Adrenal gland (tissue), 19 donors: ENCODE measurements at places on chromosomes 4 and X. TPM values are rescaled to one million over a fixed set of nuclear protein-coding genes. Genes with fewer than 3 reads are reported as not detected.

GRCh38 chr4:145107126-145107525 is 9.0 kb downstream of the ABCE1 start:
- no peak for DNase-seq

Gene SMIM10
- total RNA-seq, result 7.4 TPM

DNA sequence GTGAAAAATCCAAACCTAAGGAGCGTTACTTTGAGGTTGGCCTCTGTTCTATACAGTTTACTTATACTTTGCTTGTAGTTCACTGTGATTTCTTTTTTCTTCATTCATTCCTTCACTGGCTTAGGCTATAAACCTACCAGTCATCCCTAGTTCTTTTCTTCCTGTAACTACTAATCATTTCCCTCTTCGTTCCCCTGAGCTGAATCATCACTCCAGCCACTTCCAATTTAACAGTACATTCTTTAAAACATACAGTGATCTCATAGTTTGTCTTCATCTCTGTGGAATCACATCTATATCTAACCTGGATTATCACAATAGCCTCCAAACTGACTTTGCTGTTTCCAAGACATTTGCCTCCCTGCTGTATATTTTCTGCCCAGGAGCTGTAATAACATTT is 25.2 kb upstream of the NPFFR2 start:
- no peak for DNase-seq

DNA sequence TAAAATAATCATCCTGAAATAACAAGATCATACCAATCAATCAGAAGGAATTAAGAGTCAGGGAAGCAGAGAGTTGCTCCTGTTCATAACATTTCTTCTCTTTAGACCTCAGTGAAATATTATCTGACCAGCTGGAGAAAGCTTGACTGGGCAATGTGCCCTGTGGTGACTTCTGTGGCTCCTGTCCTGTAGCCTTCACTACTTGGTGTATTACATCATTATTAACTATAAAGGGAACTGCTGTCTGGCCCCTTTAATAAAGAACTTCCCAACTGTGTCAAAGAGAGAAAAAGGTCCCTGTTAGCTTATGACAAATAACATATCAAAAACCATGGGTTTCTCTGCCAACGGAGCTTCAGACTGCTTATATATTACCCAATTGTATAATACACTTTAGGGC is 18.0 kb downstream of the OPHN1 start:
- peak; percentile 56 for DNase-seq

DNA sequence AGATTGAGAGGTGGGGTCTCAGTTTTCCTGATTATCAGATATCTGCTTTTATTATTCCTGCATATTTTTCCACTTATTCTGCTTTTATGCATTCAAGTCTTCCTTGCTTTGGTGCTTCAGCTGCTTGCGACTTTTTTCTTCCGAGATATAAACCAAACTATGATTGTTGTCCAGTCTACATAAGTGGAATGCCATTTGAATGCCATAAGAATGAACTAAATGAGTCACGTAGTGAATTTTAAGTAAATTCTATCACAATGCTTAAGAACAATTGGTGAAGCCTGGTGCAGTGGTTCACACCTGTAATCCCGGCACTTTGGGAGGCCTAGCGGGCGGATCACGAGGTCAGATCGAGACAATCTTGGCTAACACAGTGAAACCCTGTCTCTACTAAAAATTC is 189.1 kb downstream of the PCDH18 start:
- no peak for DNase-seq

Gene TMEM150C
- 16.7 TPM for total RNA-seq

Gene MAN2B2
- 46.5 TPM for total RNA-seq

DNA sequence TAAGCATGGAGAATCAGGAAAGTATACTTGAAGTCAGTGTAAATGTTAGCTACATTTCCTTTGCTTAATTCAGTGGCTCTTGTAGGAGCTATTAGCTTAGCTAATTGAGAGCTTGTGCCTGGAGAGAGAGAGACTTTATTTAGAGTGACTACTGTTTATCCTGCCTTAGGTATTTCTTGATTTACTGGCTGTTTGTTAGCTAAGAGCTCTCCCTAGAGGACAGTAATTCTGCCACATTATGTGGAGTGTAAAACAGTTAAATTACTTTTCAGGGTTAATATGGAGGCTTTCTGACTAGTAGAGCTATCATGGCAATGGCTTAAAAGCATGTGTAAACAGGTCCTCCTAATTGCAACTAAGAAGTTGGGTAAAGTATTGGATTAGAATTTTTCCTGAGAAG is 306.5 kb upstream of the TECRL start:
- no peak for DNase-seq

Gene DCX
- 0.04 TPM for total RNA-seq

DNA sequence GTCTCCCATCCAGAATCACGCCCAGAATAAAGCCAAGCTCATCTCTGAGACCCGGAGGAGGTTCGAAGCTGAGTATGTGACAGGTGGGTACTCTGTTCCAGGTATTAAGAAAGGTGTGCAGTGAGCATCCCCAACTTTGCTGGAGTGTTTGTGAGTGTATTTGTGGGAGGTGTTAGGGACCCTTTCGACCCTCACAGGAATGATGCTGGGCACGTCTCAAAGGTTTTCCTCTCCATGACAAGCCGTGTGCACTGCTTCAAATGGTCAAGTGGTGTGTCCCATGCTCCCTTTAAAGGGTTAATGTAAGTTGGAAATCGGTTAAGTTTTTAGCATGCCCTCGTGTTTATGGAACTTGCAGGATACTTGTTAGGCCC is 442 bp downstream of the MOSPD2 start:
- no peak for DNase-seq

DNA sequence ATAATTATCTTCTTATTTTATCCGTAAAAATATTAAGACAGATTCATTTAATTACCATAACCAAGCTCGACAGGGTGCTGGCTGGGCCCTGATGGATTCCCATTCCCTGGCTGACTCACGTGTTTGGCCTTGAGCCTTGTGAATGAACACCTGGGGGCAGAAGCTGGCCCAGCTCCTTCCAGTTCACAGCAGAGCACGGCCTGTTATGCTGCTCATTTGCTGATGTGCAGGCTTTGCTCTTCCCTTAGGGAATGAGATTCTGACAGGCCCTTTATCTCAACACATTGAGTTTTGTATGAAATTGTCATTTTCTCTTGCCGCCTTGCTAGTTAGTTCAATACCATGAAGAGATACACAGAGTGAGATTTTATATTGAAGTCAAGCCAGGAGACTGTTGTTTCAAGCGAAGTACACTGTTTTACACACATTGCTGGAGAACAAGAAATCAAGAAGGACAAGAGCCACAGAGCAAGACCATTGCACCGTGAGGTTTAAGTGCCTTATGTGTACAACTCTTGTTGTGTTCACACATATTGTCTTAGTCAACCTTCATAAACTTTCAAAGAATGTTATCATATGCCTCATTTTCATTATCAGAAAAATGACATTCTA is 1583.3 kb downstream of the STIM2 start:
- DNase-seq, result no peak

GRCh38 chr4:17400686-17401085 is 111.2 kb downstream of the QDPR start:
- no peak for DNase-seq

GRCh38 chr4:184380707-184381106 is 93.6 kb downstream of the IRF2 start:
- no peak for DNase-seq

Gene POU3F4
- not detected for total RNA-seq

- DNase-seq, result no peak
These were observed 172.4 kb upstream of the MAGEB16 start for GRCh38 chrX:35625714-35626113.

DNA sequence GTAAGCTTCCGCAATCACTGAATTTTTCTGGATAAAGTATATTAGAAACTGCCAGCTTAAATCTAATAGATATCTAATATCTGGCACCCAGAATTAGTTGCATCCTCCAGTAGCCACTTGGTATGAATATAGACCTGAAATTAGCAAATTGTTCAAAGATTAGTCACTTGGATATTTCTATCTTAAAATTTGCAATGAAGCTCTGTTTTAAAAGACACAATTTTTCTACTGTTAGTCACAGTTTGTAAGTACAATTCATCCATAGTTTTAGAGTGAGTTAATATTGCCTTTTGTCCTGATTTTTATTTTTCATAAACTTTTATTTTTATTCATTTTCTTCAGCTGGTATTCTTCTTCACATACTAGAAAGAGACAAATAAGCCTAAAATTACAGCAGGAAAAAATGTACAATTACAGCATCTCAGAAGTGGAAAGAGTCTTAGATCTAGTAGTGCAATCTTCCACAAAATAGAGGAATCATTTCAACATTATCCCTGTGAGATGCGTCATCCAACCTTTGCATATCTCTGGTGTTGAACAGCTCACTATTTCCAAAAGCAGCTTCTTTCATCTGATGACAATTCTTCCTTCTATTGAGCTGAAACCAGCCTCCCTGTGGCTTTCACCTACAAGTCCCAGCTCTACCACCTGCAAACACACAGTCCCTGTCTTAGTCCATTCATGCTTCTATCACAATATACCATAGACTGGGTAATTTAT is 190.0 kb upstream of the AR start:
- DNase-seq, result no peak

Gene CLDN2
- 0.74 TPM for total RNA-seq

Gene ARHGEF38
- total RNA-seq, result not detected

Gene TRAM1L1
- 3.5 TPM for total RNA-seq

DNA sequence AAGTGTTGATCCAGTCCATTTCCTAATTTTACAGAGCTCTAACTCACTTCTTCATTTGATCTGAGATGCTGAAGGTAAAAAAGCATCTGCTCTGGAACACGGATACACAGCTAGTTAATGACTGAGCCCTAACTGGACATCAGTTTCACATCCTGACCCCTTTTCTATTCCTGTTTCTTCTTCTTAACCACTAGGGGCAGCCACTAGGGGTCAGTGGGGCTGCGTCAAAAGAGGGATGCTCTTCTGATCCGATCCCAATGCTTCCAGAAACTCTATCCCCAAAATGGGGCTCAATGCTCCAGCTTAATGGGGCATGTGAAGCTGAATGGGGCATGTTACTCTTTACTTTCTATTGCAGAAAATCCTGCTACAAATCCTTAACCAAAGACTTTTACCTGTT is 33.4 kb upstream of the PHKA2 start:
- DNase-seq, result no peak

DNA sequence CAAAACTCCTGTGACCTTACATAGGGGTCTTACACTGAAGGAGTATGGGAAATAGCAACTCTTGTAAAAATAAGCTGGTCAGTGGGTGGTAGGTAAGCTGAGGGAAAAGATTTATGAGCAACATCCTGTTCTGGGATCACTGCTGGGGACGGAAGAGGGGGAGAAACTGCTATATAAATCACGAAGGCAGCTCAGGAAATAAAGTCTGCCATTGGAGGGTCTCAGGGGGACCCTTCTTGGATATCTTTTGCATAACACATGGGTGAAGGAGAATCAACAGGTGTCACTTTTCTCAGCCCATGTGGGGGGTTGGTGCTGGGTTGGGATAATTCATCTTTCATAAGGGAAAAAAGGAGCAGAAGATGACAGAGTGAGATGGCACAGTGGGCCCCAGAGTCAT is 33.7 kb downstream of the AFF1 start:
- DNase-seq, result no peak

GRCh38 chrX:114619874-114620273 is 36.0 kb downstream of the HTR2C start:
- no peak for DNase-seq

- no peak for DNase-seq
These were observed 31.7 kb downstream of the USP9X start for GRCh38 chrX:41116948-41117347.

GRCh38 chr4:61493041-61493440 is 292.9 kb downstream of the ADGRL3 start:
- no peak for DNase-seq

GRCh38 chrX:129462707-129463106 is 60.6 kb downstream of the SMARCA1 start:
- no peak for DNase-seq

DNA sequence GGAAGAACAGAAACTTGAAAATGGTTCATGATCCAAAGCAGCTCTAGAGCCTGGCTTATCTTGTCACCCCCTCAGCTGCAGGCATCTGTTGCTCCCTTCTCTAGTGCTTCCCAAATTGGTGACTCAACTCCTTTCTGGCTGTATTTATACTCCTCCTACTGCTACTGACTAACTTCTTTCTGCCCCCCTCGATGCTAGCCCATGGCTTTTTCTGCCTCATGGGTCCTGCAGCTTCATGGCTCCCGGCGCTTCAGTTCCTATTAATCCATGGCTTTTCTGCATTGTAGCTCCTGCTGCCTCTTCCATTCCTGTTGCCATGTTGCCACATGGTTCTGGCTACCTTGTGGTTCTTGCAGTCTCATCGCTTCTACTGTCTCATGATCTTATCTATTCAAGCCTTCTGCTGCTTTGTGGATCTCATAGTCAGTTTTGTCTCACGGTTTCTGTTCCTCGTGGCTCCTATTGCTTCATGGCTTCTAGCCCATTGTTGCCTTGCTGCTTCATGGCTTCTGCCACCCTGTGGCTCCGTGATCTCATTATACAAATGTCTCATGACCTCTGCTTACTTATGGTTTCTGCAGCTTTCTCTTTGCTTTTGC is 48.1 kb downstream of the SMC1A start:
- peak; percentile 10 for DNase-seq

Gene GATA1
- total RNA-seq, result not detected

- no peak for DNase-seq
These were observed 595.2 kb downstream of the MID1IP1 start for GRCh38 chrX:39396358-39396995.

Gene PROM1
- 0.36 TPM for total RNA-seq

GRCh38 chr4:185381288-185382196 is 14.2 kb downstream of the LRP2BP start:
- no peak for DNase-seq

Gene FAAH2
- 1.8 TPM for total RNA-seq

DNA sequence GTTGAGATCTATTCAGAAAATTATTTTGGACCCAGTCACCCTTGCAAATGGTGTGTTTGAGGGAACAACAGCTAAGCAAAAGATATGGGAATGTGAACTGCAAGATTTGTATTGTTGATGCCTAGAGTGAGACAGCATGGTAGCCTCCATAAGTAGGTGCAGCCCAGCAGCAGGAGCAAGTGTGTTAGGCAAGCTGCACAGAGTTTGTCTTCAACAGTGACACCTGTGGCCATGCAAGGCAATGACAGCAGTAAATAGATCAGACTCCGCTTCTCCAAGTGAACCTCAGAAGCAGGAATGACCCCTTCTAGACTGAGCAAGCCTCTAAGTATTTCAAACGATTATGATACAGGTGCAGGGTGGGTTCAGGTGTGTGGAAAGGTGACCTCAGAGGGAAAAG is 133.4 kb upstream of the MSX1 start:
- DNase-seq, result no peak

DNA sequence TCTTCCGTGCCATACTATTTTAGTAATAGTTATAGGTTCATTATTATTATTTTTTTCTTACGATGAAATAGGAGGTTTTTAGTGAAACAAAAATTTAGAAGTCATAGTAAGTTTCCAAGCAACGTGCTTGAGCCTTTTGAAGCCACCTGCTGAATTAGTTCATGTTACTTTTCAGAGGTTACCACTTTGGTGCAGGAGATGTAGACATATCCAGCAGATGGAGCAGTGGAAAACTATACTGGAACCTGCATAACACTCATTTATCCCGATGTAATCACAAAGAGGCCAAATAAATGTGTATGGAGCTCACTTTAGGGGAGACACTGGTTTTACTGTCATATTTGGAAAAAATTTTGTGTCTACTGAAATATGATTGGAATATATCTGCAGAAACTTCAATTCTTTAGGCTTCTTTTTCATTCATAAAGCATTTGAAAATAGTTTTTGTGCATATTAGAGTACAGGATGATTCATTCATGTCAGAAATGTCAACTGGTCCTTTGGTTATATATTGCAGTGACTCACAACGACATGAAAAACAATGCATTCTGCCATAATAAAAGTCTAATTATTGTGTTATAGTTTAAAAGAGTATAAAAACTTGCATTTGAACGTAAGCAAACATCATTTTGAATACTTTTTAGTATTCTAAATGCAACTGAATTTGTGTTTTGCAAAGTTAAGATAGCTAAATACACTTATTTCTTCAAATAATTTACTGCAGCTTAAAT is 2182.9 kb upstream of the TENM3 start:
- DNase-seq, result no peak
